Midbrain (tissue), 1 donor: ENCODE measurements at places on chromosomes 5 and 9.

DNA sequence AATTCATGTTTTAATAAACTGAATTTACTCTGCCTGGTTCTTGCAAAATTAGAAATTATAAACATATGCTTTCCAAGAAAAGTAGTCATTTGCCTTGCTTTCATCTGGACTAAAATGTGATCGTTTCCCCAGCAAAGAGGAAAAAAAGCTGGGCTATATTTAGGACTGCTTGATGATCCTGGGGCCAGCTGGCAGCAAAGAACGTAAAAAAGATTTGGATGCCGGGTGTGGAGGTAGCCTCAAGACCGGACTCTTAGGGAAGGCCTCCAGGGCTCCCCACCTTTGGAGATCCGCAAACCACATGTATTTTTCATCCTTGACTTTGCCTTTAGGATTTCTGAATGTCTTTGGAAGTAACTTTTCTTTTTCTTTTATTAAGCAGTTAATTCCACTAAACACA lies 156.1 kb upstream of the SEMA6A start:
- no peak for DNase-seq

DNA sequence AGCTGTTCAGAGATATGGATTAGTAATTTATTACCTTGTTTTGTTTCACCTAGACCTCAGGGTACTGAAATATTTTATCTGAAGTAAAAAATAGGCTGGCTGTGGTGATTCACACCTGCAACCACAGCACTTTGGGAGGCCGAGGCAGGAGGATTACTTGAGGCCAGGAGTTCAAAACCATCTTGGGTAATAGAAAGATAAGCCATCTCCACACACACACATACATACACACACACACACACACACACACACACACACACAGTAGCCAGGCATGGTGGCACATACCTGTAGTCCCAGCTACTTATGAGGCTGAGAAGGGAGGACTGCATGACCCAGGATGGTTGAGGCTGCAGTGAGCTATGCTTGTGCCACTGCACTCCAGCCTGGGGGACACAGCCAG lies 3.7 kb downstream of the ANXA2R start:
- no peak for DNase-seq

GRCh38 chr5:126519637-126520592 lies 75.1 kb downstream of the ALDH7A1 start:
- DNase-seq: peak; percentile 27

DNA sequence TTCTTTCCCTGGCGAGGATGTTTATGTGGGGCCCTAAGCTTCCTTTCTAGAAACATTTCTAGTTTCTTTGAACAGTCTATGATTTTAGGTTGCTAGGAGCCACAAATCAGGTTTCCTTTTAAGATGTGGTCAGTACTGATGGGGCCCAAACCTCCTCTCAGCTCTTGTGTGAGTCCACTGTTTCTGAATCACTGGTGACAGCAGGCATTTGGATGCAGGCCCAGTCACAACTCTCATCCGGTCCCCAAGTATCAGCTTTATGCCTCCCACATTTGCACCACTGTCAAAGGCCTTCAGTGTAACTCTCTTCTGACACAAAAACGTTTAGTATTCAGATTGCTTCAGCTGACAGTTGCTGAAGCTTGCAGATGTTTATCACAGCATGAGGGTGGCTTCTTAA lies 7.8 kb downstream of the DMRT2 start:
- peak; percentile 87 for DNase-seq

- no peak for DNase-seq
Observed at GRCh38 chr5:54445691-54446378, 9.7 kb upstream of the HSPB3 start.

GRCh38 chr9:106896695-106897094 lies 33.7 kb downstream of the ZNF462 start:
- DNase-seq: no peak
